ENCODE measurements at places on chromosomes 5 and 9. TPM values are rescaled to one million over a fixed set of nuclear protein-coding genes. Genes with fewer than 3 reads are reported as not detected.

GRCh38 chr5:69084195-69084594 is 9.6 kb upstream of the SLC30A5 start:
- DNase-seq = no peak

Gene ENHO
- 31.2 TPM for total RNA-seq

GRCh38 chr9:121950866-121951265 is 142.2 kb downstream of the TTLL11 start:
- no peak for DNase-seq

Gene LAMC3
- 136 TPM for total RNA-seq

DNA sequence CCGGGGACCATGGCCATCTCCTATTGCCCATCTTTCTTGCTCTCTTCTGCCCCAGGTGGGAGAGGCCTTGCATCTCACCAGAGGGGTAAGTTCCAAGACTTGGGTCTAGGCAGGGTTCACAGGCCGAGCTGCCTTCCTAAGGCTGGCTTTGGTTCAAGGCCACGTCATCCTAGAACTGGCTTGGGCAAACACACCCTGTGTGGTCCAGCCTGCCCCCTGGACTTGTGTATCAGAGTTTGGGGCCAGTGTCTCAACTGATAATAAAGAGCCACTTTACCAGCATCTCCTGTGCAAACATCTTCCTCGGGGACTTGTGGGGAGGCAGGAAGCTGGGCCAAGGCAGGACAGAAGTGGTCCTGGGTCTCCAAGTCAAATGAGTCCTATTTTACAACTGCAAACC is 17.8 kb downstream of the BOD1 start:
- DNase-seq = no peak

Gene PLAA
- total RNA-seq = 44.2 TPM

Gene TEX48
- 44.0 TPM for total RNA-seq

GRCh38 chr9:113475992-113476391 is 12.5 kb downstream of the RGS3 start:
- peak; percentile 4 for DNase-seq

Gene FAM81B
- 27.1 TPM for total RNA-seq

DNA sequence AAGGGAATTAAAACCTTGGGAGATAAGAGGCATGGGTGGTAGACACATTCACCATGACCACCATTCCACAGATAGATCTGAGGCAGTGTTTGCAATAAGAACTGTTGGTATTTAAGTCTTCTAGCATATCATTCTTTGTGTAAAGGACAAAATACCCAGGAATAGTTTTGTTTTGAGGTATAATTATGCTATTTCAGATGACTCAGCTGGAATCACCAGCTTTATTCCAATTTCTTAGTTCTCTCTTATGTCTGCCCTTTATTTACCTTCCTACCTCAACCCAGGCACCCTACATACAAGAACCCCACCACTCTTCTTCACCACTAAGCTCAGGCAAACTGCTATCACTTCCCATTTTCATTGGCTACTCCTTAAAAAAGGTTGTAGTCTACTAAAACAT is 94.7 kb upstream of the TRIO start:
- DNase-seq = no peak

Gene CCDC192
- total RNA-seq = 12.9 TPM

Gene TNPO1
- 120 TPM for total RNA-seq

- DNase-seq = no peak
Measured at GRCh38 chr5:87210743-87211142, 56.9 kb upstream of the RASA1 start.

- DNase-seq = no peak
Measured at GRCh38 chr9:12133416-12133815, 559.8 kb upstream of the TYRP1 start.

Gene POLR3G
- total RNA-seq = 13.4 TPM

GRCh38 chr5:93088592-93089389 is 492.2 kb downstream of the NR2F1-AS1 start:
- DNase-seq = no peak

- no peak for DNase-seq
Measured at GRCh38 chr5:74888117-74888516, 21.9 kb upstream of the FAM169A start.

DNA sequence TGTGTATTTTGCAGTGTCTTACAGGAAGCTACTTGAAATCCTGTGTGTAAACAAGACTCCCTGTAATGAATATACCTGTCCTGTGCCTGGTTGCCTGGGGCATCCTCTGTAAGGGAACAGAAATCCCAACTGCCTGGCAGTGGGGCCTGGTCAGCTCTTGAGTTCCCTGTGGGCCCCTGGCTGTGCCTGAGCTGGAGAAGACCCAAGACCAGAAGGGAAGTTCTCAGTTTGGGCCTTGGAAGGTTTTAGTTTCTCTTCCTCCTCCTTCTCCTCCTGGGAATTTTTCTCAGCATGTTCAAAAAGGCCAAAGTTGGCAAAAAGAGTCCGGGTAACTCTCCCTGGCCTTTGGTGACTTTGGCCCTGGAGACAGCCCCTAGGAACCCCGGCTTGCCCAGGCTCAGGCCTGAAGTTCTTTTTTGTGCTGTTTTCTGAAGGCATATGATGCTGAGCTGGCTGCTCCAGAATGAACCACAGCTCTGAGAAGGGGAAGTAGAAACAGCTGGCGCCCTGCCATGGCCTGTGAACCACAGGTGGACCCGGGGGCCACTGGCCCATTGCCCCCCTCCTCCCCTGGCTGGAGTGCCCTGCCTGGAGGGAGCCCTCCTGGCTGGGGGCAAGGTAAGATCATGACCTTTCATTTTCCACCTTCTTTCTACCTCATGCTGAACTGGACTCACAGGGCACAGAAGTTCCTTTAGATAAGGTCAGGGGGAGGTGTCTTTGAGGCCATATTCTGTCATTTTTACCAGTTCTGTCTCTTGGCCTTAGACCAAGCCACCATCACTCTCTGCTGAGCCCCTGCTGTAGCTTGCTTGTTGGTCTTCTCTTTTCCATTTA is 5.8 kb downstream of the TMEM268 start:
- peak; percentile 57 for DNase-seq

GRCh38 chr5:177124486-177124991 is 9.0 kb upstream of the NSD1 start:
- DNase-seq = no peak

- DNase-seq = no peak
Measured at GRCh38 chr5:65481171-65481581, 544 bp downstream of the ADAMTS6 start.

Gene FOXD1
- total RNA-seq = 7.4 TPM

- no peak for DNase-seq
Measured at GRCh38 chr5:159182691-159183090, 26.7 kb downstream of the RNF145 start.

GRCh38 chr9:112261133-112261532 is 72.3 kb downstream of the PTBP3 start:
- DNase-seq = no peak

Gene SPINK7
- not detected for total RNA-seq

- no peak for DNase-seq
Measured at GRCh38 chr5:122062205-122062604, 15.9 kb downstream of the LOX start.

Gene CD72
- 0.99 TPM for total RNA-seq

- no peak for DNase-seq
Measured at GRCh38 chr5:35218981-35219380, 11.3 kb downstream of the PRLR start.

DNA sequence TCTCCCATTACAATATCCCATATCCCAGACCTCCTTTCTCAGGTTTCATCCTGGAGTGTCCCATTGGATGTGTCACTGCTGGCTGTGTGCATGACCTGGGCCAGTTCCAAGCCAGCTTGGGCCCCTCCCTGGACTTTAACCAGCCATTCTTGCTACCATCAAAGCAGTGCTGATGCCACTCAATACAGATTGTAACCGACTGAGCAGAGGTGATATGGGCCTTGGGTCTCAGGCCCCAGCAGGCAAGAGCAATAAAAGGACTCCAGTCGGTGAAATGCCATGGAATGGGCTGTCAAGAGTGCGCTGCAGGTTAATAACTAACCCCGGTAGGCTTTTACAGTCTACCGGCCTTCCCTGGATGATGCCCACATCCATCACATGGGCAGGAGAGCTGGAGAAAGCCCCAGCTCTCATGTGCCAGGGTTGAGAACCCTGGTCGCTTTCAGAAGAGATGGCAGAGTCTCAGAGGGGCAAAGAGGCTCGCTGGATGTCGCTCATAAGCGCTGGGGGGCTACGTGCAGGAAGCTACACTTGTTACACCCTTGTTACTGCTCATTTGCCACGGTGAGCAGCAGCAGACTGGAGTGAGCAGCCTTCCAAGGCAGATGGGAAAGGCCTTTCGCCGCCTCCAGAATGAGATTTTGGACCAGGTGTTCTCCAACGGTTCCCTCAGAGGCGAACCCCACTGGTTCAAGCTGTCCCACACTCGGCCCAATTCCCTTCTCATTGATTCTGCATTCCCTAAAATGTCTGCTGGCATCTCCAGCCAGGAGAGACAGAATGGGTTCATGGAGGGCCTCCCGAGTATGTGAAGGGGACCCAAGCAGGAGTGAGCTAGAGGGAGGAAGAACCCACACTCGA is 13.2 kb downstream of the EPB41L4B start:
- DNase-seq = no peak

- no peak for DNase-seq
Measured at GRCh38 chr5:107204413-107204812, 466.3 kb downstream of the EFNA5 start.

DNA sequence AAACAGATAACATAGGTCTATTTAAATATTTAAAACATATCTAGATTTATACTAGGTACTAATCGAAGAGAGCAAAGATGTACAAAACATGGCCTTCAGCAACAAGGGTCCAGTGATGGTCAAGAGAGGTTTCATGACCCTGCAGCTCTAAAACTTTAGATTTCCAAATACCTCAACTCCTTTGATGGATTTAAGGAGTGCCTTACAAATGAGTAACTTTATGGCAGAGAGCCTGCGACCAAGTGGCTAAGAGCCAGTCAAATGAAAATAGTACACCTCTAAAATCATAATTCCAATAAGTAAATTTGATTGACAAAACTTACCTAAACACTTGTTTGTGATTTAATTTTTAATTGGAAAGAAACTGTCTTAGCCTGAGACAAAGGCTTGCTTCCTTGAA is 4.7 kb upstream of the SH3RF2 start:
- no peak for DNase-seq

All from testis (tissue), 5 donors.